ENCODE measurements at places on chromosomes 3 and 15.

GRCh38 chr15:86555939-86556338, 476.3 kb downstream of the AGBL1 start:
- DNase-seq, result no peak

GRCh38 chr3:134406331-134407238, 32.3 kb upstream of the AMOTL2 start:
- DNase-seq, result peak; percentile 74

DNA sequence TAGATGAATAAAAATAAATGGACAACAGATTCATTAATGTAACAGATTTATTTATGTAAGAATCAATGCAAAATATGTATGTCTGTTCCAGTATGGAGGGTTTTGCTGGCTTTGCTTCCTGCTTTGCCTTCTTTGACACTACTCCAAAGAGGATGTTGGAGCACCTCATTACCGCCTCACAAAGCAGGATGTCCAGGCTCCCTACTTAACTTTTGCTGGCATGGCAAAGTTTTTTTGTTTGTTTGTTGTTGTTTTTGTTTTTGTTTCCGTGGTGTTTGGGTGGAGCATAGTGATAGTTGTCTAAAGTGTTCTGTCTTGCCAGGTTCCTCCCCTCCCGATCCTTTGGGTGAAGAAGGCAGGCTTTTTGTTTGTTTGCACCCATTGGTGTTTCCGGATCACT, 38.7 kb downstream of the DIPK2A start:
- no peak for DNase-seq

GRCh38 chr15:65833501-65834205, 35.6 kb upstream of the RAB11A start:
- DNase-seq, result no peak

GRCh38 chr3:13513913-13514517, 33.9 kb downstream of the HDAC11 start:
- no peak for DNase-seq

DNA sequence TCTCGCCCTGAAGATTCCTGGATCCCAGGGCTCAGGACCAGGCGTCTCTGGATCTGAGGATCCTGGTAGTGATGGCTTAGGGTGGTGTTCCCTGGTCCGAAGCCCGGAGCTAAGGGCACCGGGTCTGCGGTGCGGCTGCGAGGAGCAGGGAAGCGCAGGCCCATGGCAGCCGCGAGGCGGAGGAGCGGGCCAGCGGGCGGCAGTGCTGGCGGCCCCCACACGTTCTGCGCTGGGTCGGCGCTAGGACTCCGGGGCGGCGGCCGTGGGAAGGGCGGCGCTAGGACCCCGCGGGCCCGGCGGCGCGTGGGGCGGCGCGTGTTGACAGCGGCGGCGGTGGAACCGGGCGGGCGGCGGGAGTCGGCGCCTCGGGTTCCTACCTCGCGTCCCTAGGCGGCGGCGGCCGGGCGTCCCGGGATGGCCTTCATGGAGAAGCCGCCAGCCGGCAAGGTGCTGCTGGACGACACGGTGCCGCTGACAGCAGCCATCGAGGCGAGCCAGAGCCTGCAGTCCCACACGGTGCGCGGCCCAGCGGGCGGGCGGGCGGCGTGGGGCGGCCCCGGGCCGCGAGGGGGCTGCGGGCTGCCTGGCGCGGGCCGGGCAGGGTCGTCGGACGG, at the start of gene PXK:
Gene PXK (plus strand): TSS at position 318 of the 614 bp plus-strand sequence. CDS start 97 bp downstream, at position 415.
- peak; percentile 89 for DNase-seq

GRCh38 chr15:48486228-48486627, 155.0 kb downstream of the DUT start:
- no peak for DNase-seq

DNA sequence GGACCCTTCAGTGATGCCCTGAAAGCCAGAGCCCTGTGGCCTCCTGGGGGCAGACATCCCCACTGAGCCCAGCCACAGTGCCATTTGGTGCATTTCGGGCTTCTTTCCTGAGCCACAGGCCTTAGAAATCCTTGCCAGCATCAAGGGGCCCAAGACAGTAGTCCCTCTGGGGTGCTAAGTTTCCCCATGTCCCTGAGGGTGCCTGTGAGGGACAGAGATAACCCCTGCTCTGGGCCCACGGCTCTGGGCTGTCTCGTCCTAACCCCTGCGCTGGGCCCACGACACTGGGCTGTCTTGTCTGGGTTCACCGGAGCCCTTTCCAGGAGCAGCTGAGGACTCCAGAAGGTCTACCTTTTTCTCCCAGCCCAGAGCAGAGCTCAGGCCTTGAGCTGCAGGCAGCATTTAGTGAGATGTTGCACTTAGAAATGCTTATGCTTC, 45.1 kb upstream of the FGD5 start:
- no peak for DNase-seq

- no peak for DNase-seq
These were observed 5.6 kb upstream of the BRPF1 start for GRCh38 chr3:9725775-9726515.

DNA sequence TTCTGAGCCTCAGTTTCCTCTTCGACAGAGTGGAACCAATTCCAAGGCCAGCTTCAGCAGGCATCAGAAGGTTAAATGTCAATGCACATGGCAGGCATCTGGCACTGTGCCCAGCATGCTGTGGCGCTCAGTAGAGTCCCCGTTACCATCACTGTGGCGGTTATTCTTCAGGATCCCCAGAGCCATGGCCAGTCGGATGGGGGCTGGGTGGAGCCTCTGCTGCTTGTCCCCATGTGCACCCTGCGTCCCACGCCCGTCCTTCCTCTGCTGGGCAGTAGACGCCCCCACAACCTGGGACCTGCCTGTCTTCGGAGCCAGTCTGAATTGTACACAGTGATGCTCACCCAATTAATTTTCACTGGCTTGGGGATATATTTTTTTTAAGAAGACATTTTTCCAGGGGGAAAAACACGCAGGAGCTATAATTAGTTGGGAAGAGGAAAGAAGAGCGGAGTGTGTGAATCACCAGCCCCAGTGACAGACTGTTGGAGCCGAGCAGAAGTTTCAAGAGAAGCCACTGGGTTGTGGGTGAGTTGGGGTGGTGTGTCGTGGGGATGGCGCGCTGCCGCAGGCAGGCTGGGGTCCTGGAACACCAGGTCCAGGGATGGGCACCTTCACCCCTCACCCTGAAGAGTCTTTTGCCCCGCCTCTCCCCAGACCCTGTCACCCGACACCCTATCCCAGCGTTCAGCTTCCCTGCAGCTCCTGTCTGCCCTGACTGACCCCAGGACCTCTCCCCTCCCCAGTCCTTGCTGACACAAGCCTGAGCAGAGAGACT, 26.8 kb upstream of the RPL29 start:
- no peak for DNase-seq

- DNase-seq, result no peak
These were observed 148.6 kb downstream of the SST start for GRCh38 chr3:187521546-187521945.

DNA sequence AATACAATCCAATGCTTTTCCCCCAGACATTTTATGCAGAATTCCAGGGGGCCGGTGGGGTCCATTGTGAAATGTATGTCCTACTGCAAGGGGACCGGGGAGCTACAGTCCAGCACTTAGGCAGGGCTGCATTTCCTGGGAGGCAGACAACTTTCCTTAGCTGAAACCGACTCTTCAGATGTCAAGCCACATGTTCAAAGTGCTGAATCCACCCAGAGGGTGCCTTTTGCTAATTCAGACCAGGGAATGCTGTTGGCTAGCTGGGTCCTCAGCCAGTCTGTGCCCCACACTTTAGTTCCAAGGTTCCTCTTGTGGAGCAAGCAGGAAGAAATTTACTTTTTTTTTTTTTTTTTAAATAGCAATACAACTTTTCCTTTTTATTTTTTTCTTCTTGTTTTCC, 219.5 kb upstream of the LRTM1 start:
- DNase-seq, result no peak

GRCh38 chr3:100426067-100426682, 24.8 kb downstream of the LNP1 start:
- DNase-seq, result no peak

- DNase-seq, result peak; percentile 32
These were observed 121.9 kb downstream of the CACNA1D start for GRCh38 chr3:53616321-53616720.

DNA sequence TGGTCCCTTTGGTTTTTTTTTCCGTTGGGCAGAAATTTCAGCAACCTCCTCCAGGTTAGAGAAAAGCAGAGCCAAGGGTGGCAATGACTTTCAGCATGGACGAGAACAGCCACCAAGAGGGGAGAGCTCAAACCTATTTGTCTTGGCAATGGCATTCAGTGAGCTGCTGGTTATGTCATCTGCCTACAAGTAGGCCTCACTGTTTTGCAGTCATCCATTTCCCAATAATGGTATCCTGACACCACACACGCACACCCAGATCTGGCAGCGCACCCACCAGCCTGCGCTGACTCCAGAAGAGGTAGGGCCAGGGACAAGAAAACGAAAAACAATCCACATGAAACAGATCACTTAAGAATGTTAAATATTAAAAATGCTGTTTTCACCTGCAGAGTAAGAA, 92.3 kb downstream of the MAGI1 start:
- DNase-seq, result no peak

DNA sequence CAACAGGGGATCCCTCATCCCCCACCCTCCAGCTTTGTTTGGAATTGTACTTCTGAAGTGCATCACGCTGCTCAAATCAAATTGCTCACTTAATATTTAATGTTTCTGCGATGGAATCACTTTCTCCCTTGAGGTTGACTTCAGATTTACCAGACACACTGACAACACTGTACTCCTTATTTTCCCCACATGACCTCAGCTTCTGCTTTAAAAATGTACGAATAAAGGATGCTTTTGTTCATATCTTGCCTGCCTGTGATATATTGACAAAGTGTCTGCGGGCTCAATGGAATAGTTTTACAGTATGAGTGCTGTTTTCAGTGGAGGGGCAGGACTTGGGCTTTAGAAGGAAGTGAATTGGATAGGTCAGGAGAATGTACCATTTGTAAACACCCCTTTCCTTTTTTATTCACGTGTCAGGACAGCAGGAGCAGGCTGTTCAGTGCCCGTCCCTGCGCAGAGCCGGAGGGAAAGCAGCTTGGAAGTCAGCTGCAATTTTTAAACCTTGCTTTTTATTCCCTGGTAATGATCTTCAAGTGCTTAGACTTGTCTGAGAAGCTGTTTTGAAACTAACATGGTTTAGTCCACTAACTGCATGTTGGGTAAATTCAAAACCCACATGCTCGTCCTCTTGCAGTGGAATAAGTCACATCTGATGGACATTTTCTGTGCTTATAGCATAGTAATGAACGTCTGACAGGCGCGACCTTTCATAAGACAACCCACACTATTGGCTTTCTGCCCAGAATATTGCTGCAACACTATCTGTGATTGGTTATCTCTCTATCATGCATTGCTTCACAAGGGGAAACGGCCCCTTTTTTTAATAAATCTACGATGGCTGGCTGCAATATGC, 29.9 kb downstream of the MBNL1 start:
- peak; percentile 81 for DNase-seq

DNA sequence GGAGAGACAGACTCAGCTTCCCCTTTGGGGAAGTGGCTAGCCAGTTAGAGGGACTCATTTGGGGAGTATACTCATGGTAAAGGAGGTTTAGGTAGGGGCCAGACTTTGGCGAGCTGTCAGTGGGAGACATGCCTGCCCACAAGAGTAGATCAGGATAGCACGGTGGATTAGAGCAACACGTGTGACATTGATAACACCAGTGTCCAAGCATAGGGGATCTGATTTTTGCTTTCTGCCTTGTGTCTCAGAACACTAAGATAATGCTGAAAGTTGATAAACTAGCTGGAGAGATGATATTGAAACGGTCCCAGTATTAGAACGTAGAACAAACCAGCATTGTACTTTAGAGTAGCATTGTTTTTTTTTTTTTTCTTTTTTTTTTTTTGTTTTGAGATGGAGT, 25.9 kb downstream of the MAP6D1 start:
- DNase-seq, result no peak

DNA sequence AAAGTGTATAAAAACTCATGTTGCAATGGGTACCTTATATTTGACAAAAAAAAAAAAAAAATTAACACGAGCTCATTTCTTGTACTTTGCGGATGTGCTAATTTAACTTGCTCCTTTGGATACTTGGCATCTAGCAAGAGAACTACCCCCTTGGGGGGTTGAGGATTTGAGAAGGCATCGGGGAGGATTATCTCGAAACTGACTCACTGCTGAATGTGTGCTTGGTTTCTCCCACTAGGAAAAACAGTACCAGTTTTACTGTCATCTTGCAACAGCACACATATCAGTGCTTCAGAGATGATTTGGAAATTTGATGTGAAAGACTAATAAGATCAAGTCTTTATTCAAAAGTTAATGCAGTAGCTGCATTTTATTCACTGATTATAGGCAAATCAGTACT, 891 bp downstream of the EXOG start:
- no peak for DNase-seq

DNA sequence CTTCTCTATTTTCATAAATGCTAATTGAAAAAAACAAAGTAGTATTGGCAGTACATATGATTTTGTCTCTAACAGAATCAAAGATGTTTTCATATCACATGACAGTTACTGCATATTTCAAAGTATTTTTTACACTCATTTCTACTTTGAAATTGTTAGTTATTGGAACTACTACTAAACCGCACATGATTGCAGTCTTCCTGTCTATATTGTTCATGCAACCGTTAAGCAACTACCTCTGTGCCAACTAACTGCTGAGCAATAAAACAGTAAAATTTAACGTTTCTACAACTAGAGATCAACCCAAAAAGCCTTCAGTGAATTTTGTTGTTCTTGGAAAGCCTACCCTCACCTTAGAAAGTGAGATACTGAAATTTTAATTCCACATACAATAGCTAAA, 64.2 kb downstream of the DMXL2 start:
- no peak for DNase-seq

DNA sequence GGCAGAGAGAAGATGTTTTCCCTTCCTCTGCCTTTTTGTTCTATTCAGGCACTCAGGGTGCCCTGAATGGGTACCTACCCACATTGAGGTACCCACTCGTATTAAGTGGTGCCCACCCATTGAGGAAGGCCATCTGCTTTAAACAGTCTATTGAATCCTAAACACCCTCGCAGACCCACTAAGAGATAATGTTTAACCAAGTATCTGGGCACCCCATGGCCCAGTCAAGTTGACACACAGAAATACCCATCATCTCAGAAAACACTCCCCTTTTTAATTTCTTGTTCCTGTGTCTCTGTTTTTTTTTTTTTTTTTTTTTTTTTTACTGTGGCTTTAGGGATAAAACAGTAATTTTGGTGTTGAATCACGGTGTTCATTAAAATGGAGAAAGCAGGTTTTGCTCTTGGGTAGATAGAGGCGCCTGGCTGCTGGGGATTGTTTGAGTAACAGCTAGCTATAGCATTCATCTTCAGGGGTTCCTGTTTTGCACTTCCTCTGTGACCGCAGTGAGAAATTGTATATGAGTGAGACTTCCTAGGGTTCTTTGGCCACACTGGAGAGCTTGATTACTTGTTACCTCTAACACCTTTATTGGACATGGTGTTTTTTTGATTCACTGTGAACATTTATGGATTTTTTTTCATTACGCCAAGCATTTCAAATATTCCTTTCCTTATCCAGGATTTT, 259.1 kb downstream of the PTPRG start:
- no peak for DNase-seq

Measured in hindlimb muscle (tissue), 1 donor.